ENCODE measurements at places on chromosomes 2 and 18.

DNA sequence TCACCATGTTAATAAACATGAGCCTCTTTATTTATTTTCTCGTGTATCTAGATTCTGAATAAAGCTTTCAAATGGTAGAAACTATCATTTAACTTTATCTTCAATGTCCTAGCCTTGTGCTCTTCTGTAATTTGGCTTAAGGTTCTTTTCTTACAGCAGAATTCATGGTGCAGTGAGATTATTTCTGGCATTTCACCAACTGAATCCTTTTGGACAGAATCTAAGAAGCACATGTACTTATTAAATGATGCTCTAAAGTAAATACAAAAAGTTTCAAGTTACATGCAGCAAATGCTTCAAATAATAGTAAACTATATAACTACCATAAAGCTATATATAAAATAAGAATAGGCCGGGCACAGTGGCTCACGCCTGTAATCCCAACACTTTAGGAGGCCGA lies 65.9 kb downstream of the AP1S3 start:
- no peak for DNase-seq

GRCh38 chr2:59296279-59296678 lies 1055.2 kb upstream of the FANCL start:
- DNase-seq = no peak

DNA sequence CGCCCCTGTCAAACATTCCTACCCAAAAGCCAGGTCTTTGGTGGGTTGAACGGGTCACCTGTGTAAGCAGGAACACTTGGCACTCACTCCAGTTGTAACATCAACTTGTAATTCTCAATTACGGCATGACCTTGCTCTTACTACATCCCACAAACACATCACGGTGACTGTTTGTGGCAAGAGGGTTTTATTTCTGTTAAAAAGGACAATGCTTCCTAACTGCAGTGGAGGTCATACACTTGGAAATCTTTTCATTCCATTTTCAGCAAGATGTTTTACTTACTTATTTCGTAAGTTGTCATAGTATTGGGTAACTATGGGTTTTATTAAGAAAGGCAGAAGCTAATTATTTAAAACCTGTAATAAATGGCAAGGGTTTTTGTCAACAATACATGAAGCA lies 126.1 kb downstream of the ZNF516 start:
- no peak for DNase-seq

DNA sequence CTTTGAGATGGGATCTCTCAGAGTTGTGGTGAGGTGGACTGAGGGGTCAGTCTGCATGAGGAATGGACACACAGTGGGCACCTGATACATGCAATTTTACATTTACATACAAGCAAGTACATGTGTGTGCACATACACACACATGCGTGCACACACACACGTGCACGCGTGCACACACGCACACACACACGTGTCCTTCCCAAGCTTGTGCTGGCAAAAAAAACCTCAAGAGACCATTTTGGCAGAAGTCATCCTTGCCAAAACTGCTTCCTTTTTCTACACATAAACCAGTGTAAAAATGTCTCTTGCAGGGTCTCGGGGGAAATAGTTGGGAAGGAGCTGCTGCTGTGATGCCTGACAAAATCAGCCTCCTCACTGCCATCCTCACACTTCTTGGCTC lies 279.5 kb upstream of the POU3F3 start:
- no peak for DNase-seq

DNA sequence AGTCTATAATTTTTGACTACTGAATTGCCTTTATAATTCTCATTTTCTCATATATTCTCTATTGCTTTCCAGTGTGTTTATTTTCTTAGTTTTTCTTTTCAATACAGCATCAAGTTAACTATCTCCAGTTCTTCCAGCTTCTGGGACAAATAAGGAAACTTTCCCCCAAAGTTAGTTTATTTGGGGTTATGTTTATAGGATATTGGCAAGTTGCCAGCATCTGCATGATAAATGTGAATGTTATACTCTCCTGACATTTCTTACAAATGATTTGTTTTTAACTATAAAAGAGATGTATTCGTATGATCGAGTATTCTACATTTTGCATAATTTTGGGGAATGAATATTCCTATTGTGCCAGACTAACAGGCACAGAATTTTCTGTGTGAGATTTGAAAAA lies 140.6 kb upstream of the KCNJ3 start:
- DNase-seq = no peak

DNA sequence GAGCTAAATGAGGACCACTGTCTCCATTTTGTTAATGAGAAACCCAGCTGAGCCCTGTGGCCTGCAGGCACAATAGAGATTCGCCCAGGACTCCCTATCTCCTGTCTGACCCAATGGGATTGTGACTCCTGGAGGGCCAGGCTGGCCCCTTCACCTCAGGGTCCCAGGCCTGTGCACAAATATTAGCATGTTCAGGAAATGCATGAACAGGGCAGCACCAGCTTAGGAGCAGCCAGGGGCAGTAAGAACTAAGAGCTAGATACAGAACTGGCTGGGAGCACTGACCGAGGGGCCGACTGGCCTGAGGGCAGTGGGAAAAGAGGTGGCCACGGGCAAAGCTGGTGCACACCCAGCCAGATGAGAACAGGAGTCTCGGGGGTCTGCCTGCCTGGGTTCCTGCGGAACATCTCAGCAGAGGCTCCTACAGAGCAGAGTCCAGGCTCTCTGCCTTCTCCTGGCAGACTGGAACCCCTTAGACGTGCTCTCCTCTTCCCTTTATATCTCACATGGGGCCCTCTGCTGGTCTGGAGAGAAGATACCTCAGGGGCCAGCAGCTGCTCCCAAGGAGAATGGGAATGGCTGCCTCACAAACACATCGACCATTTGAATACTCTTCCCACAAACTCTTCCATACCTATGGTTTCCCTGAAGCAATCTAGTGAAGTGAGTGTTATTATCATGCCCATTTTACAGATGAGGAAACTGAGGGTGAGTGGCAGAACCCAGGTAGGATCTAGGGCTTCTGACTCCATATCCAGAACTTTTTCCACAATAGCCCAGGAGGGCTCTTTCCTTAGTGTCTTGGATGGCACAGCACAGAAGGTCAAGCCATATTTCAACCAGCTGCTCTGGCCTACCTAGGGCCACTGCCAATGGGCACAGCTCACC lies 77.6 kb upstream of the OTOF start:
- no peak for DNase-seq

GRCh38 chr2:127049927-127050802 lies 56.8 kb downstream of the BIN1 start:
- no peak for DNase-seq

DNA sequence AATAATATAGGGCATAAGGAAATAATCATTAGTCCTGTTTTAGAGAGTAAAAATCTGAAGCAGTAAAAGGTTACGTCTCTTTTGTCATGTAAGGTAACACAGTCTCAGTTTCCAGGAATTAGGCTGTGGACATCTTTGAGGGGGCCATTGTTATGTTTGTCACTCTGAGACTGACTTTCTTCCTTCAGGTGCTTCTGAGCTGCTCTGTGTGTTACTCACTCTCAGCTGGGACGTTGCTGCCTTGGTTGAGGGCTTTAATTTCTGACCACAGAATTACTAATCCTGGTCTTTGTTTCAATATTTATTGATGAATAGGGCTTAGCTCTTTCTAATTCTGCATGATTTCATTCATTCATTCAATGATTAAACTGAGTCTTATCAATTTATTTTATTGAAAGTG lies 55.9 kb upstream of the SLC38A11 start:
- no peak for DNase-seq

- no peak for DNase-seq
These were observed 81.9 kb downstream of the CDH2 start for GRCh38 chr18:28095041-28095440.

- DNase-seq = no peak
These were observed 52.6 kb downstream of the KCNIP3 start for GRCh38 chr2:95349568-95350322.

- DNase-seq = no peak
These were observed 51.2 kb upstream of the NOSTRIN start for GRCh38 chr2:168751104-168751740.

DNA sequence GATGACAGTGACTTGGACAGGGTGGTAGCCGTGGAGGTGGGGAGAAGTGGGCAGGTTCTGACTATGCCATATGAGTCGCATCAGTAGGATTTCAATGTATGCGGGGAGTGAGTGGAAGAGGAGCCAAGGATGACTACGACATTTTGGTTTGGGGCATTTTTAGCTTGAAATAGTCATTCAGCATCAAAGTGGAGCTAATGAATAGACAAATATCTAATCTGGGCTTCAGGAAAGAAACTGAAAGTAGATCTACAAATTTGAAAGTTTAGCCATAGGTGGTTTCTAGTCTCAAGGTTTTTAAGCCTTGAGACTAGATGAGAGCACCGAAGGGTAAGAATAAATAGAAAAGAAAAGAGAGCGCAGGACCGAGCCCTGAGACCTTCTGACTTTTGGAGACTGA lies 58.3 kb downstream of the FEZ2 start:
- DNase-seq = no peak

All from esophagus squamous epithelium (tissue), 5 donors.